Stimulated activated CD4-positive, alpha-beta T cell treated with anti-CD3 and anti-CD28 coated beads, Interleukin-1b, Interleukin-23, amount 100 ng/mL, for 24 hours (primary cell): ENCODE measurements at places on chromosomes 4 and X.

DNA sequence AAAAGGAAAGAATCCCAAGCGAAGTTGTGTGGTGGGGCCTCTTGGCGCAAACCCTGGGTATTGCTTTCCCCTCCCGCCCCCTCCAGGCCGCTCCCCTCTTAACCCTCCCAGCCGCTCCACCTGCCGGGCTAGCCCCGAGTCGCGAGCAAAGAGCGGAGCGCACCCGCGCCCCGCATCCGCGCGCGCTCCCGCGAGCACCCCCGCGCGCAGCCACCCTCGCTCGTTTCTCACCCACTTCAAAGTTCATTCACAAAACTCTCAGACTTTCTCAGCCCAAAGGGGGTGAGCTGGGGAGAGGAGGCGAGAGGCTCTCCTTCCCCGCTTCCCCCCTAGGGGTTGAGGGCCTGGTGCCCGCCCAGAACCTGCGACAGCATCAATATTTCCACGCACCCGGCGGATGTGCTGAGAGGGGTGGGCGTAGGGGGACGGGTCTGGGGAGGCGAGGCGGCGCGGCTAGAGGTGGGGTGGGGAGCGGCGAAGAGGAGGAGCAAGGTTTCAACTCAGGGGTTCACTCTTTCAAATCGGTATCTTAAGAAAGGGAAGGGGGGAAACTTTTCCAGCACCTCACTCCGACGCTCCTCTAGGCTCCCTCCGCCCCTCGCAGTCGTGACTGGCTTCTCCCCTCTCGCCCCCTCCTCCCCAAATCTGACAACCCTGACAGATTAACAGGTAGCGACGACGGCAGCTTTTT lies 1.8 kb downstream of the MAML3 start:
- DNase-seq: peak; percentile 48

- DNase-seq: no peak
Measured at GRCh38 chr4:34469516-34469915, 1774.8 kb downstream of the ARAP2 start.

- no peak for DNase-seq
Measured at GRCh38 chr4:150567070-150567469, 14.9 kb upstream of the MAB21L2 start.

GRCh38 chr4:168388890-168389289 lies 70.3 kb upstream of the DDX60 start:
- no peak for DNase-seq

DNA sequence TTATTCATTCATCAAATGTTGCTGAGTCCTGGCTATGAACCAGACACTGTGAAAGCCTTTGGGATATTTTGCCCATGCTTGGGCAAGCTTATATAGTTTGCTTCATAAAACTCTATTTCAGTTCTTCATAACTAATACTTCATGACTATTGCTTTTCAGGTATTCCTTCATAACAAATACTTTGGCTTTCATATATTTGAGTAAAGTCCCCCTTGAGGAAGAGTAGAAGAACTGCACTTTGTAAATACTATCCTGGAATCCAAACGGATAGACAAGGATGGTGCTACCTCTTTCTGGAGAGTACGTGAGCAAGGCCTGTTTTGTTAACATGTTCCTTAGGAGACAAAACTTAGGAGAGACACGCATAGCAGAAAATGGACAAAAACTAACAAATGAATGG lies 1.7 kb upstream of the AFP start:
- no peak for DNase-seq

DNA sequence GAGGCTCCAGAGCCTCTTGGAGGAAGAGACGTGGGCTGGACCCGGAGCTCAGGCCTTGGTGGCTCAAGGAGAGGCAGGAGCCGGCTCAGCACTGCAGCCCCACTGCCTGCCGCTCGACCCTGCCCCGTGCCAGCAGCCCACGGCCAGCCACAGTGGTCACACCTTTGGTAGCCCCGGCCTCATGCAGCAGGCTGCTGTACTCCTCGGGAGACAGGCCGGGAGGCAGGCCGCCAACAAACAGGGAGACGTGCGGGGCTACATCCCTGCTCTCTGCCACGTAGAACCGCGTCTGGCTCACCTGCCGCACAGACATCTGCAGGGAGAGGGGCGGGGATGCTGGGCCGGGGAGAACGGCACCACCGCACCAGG lies 7.6 kb downstream of the DGKQ start:
- DNase-seq: no peak

DNA sequence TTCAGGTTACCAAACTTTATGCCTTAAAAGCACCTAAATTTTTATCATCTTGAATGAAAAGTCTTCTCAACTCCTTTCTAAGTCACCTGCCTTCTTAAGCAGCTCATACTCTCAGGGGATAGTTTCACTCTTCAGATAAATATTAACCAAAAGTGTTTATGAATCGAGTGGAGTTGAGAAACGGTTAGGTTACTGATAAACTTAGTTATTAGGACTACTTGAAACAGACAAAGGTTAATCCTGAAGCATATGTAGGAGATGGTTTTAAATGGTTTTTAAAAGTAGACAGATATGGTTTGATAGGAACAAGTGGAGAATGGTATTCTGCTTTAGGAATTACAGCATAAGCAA lies 32.8 kb downstream of the CLDN22 start:
- no peak for DNase-seq

DNA sequence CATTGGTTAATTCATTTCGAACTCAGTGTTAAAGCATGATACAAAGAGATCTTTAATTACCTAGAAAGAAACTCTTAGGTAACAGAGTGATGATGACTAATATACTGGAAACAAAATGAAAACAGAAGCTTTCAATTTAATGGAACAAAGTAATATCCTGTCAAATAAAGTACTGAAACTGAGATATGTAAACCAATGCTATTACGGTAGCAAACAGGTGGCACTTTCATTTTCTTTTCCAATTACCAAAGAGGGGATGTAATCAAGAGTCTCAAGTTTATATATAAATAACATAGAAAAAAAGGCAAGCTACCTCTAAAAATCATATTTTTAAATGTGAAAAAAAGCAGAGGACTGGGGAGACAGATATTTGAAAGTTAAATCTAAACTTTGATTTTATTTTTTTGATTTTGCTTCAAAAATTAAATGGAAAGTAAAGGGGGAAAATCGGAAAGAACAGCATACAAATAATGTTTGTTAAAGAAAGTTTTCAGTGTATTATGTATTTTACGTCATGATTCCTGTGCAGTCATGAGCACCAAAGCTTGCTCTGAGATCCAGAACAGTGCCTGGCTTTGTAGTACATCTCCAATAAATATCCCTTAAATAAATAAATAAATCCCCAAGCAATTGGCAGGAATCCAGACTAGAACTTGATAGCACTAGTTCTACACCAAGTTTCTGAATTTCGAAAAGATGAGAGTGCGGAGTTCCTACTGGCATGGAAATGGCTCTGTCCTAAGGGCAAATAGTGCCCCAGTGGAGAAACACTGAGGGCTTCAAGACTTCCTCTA lies 25.0 kb upstream of the RAPGEF2 start:
- DNase-seq: no peak

GRCh38 chr4:117385526-117385925 lies 300.1 kb upstream of the TRAM1L1 start:
- DNase-seq: no peak

DNA sequence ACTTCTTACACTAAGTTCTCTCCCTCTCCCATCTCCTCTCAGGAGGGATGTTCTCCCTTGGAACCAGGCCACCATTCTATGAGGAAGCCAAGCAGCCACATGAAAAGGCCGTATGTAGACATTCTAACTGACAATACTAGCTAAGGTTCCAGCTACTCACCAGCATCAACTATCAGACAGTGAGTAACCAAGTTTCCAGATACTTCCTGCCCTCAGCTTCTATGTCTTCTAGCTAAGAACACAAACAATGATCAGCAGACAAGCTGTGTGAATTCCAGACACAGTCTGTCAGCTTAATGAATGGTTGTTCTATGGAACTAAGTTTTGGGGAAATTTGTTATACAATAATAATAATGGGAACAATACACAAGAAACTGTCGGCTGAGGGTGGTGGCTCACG lies 50.8 kb downstream of the SMIM14 start:
- no peak for DNase-seq

DNA sequence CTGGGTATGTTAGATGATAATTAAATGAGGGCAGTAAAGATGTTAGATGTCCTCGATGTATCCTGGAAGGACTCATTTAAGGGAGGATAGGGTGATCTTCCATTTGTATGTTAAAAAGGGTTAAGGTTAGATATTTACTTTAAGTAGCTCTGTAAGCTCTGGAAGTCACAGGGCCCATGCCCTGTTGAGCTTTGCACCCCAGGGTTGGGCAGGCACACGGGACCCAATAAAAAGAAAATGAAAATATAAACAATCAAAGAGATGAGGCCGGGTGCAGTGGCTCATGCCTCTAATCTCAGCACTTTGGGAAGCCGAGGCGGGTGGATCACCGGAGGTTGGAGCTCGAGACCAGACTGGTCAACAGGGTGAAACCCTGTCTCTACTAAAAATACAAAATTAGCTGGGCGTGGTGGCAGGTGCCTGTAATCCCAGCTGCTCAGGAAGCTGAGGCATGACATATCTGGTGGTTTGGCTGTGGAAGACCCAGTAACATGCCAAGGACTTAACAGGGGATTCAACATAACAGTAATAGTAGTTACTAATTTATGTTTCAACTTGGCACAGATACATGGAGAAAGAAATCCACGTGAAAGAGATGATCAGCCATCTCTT lies 16.9 kb upstream of the PHEX start:
- DNase-seq: no peak

- no peak for DNase-seq
Measured at GRCh38 chr4:26609868-26610267, 26.0 kb downstream of the TBC1D19 start.

DNA sequence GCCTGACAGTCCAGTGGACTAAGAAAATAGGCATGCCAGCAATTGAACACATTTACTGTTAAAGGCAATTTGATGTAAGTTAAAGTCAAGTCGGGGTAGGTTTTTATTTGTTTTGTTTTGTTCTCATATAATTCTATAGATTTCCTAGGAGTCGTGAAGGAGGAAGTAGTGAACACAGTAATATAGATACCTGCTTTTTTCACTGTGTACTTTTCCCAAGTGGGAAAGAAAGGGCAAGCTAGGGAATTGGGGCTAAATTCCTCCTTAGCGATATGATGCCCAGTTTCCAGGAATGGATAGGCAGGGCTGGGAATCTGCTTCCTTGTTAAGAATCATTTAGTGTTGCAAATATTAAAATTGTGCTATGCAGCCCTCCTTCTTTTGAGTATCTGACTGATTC lies 271.0 kb downstream of the ARHGAP24 start:
- no peak for DNase-seq

DNA sequence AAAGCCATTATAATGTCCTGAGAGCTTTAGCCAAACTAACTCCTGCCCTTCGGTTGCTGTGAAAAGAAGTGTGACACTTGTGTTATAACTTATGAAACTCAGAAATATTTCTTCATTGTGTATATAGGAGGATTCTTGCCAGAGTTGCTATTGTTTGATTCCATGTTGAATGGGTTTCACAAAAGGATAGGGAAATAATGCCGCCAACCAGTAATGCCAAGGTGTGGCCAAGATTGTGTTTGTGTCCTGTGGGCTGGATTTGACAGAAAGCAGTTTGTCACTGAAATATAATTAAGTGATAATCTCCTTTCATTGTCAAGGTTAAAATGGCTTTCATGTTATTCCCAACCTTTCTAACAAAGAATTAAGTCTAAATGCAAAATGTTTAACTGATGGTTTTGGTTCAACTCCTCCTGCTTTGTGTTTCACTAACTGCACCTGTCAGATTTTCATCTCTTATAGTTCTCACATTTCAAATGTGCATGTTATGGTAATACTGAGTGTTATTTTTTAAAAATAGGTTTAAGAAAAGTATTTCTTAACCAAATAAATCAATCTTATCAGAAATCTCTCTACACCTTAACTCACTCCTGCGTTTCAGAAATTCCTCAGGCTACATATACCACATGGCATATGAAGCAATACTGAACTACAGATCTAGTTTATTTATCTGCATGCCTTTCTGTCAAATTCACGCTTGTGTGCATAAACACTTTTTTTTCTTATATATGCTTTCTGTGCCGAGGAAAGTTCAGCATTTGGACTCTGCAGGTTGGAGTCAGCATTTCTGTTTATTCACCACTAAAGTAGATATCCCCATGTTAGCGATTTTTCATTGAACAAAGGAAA lies at the start of gene CLDN22:
CLDN22 (minus strand) TSS at position 66 of the 849 bp plus-strand sequence; CDS start at position 8, 58 bp downstream.
- no peak for DNase-seq

- no peak for DNase-seq
Measured at GRCh38 chr4:5125321-5125720, 74.0 kb downstream of the STK32B start.

GRCh38 chrX:8306291-8306925 lies 135.3 kb upstream of the VCX2 start:
- no peak for DNase-seq

DNA sequence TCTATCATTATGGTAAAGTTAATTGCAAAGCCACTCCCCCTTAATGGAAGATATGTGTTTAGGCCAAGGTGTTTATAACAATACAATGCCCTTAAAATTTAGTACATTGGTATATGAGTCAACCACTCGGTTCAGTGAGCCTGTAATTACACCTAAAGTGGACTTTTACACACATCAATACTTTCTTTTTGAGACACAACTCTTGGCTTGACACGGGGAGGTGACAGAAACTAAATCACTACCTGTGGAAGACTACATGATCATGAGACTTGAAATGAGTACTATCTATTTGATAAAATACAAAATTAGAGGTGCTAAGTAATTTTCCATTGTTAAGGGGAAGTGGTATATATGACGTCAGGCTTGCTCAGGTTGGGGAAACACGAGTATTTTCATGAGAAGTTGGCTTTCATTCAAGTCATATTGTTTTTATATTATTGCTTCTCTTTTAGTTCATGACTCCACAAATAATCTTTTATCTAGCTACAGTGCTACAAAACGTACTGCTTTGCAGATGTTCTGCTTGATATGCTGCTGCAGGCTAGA lies 918.3 kb downstream of the ARAP2 start:
- no peak for DNase-seq

- no peak for DNase-seq
Measured at GRCh38 chr4:10047967-10048366, 26.7 kb upstream of the SLC2A9 start.

DNA sequence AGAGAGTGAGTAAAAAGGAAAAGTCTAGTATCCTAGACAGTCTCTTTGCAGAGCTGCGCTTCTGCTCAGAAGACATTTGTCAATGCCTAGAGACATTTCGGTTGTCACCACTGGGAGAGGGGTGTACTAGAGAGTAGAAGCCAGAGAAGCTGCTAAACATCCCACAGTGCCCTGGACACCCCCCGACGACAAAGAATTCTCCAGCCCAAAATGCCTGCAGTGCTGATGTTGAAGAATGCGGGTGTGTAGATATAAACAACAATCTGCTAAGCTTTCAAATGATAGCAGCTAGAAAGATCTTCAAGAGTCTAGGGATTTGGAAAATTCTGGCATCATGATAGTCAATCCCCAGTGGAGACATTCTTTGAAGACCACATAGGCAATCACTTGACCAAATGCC lies 90.1 kb downstream of the PALLD start:
- DNase-seq: no peak

- no peak for DNase-seq
Measured at GRCh38 chr4:41745292-41746024, 3.1 kb downstream of the PHOX2B start.

- DNase-seq: no peak
Measured at GRCh38 chr4:80097400-80098177, 24.6 kb upstream of the ANTXR2 start.
